ENCODE measurements at places on chromosomes 5 and 9.

GRCh38 chr5:138465261-138466124 lies at the start of gene EGR1:
Gene EGR1, plus strand, starts transcription at chr5:138465479. Its CDS starts 283 bp downstream, at chr5:138465762.
- DNase-seq, result peak; percentile 78

GRCh38 chr9:128987805-128988204 lies 40.3 kb downstream of the NUP188 start:
- DNase-seq, result no peak

DNA sequence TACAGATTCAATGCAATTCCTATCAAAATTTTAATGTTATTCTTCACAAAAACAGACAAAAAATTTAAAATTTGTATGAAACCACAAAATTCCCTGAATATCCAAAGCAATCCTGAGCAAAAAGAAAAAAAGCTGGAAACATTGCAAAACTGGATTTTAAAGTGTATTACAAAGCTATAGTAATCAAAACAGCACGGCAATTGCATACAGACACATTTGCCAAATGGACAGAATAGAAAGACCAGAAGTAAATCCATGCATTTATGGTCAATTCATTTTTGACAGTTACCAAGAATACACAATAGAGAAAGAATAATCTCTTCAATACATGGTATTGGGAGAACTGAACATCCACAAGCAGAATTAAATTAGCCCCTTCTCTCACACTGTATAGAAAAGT lies 110.5 kb downstream of the TMEM232 start:
- DNase-seq, result no peak

DNA sequence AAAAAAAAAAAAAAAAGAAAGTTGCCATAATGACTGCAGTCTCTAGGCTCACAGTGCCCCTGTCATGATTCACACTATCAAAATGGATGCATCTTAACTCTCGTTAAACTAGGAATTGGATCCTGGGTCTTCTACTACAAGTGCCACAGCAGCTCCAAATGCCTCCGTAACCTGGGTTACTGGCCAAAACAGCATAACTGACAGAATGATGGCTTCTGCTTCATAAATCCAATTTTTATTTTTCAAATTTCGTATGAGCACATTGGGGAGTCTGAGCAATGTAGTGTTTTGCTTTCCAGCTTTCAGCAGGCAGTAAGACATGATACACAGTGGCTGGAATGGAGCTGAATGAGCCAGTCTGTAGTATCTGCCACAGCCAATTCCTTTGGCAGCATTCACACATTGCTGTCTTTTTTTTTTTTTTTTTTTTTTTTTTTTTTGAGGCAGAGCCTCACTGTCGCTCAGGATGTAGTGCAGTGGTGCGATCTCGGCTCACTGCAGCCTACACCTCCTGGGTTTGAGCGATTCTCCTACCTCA lies 36.0 kb upstream of the NPM1 start:
- no peak for DNase-seq

DNA sequence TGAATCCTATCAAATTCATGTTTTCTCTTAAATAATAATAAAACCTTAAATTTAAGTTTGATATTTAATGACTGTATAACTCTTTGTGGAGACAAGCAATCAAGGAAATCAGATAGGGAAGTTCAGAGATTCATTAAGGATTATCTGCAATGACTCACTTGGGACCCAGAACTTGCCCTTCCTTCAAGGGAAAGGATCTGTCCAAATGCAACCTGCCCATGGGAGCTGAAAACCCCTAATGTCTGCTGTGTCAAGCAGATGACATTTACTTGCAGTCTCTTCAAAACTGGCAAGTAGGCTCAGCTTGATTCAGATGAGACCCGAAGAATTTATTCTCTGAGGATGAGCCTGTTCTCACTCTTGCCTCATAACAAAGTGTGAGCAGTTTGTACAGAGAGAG lies 1577.6 kb downstream of the EFNA5 start:
- no peak for DNase-seq

GRCh38 chr5:79756076-79756475 lies 66.4 kb downstream of the CMYA5 start:
- no peak for DNase-seq

DNA sequence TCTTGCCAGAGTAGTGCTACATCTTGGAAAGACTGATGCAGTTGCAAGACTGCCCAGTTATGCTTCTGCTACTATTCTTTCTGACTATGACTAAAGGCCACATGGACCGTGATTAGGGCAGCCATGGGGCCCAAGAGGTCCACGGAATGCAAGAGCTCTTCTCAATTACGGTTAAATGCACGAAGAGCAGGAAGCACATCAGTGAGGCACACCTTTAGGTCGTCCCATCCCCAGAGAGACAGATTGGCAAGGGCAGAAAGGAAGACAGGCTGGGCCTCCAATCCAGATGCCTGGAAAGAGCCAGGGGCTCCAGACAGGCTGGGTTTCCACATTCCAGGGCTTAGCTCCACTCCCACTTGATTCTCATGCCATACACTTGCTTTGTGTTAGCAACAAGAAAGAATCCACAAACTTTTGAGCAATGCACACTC lies 132.3 kb upstream of the SLIT3 start:
- DNase-seq, result no peak

Measured in activated gamma-delta T cell (primary cell).